ENCODE measurements at places on chromosomes 5 and 9.

GRCh38 chr5:95715799-95716461 lies 15.2 kb upstream of the RHOBTB3 start:
- no peak for DNase-seq

- DNase-seq: no peak
Observed at GRCh38 chr5:53350368-53350767, 130.1 kb upstream of the FST start.

DNA sequence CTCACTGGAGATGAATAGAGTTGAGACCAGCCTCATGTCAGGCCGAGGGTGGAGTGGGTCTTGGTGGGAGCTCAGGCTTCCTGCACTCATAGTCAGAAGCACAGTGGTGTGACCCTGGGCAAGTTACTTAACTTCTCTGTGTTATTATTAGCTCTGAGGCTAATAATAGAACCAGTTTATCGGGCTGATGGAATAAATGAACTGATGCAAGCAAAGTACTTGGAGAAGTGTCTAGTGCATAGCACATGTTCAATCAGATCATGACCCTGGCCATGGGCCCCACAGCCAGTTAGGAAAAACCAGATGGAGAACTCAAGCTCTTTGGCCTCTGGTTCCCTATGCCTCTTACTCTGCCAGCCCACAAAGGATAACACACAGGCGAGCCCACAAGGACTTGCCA lies 45.3 kb upstream of the OSMR start:
- no peak for DNase-seq

- DNase-seq: no peak
Observed at GRCh38 chr5:40396317-40396716, 283.4 kb upstream of the PTGER4 start.

DNA sequence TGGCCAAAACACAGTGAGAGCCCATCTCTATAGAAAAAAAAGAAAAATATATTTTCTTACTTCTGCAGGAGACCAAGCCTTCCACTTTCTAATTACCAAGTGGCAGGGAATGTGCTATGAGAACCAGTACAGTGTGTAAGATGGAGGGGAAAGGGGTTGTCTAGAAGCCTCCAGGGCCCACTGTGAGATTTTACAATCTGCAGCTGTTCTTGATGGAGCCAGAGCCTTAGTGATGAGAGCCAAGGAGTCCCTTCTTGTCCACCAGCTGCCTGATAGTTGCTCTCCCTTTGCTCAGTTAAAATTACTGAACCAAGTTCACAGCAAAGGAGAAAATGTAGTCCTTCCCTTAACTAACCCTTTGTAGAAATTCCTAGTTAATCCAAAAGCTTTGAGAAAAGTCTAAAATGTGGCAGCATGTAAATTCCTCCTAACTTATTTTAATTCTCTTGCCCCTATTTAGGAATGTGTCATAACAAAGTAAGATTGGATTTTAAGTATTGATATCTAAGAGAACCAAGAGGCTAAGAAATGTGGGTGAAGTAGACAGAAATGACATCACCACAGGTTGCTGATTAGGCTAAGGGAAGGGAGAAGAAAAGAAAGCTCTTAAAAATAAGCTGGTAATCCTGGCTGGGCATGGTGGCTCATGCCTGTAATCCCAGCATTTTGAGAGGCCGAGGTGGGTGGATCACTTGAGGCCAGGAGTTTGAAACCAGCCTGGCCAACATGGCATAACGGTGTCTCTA lies 19.3 kb downstream of the SRP19 start:
- no peak for DNase-seq

DNA sequence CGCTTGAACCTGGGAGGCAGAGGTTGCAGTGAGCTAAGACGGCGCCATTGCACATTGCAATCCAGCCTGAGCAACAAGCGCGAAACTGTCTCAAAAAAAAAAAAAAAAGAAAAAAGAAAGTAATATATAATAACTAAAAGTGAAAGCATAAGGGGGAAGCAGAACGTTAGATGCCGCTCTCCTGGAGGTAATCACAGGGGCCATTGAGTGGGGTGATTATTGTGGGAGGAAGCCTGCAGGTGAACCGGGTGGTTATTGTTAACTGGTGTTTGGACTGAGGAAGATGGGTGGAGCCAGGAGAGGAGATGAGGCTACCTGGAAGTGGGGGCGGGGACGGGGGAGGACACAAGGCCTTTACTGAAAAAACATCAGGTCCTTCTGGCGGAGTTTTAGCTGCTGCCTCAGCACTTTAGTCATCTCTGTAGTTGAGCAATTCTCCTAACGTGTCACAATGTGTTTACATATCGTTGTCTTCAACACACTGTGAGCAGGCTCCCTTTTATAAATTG lies 5.3 kb upstream of the TJP2 start:
- peak; percentile 83 for DNase-seq

- DNase-seq: no peak
Observed at GRCh38 chr5:6623941-6624340, 8.9 kb downstream of the NSUN2 start.

DNA sequence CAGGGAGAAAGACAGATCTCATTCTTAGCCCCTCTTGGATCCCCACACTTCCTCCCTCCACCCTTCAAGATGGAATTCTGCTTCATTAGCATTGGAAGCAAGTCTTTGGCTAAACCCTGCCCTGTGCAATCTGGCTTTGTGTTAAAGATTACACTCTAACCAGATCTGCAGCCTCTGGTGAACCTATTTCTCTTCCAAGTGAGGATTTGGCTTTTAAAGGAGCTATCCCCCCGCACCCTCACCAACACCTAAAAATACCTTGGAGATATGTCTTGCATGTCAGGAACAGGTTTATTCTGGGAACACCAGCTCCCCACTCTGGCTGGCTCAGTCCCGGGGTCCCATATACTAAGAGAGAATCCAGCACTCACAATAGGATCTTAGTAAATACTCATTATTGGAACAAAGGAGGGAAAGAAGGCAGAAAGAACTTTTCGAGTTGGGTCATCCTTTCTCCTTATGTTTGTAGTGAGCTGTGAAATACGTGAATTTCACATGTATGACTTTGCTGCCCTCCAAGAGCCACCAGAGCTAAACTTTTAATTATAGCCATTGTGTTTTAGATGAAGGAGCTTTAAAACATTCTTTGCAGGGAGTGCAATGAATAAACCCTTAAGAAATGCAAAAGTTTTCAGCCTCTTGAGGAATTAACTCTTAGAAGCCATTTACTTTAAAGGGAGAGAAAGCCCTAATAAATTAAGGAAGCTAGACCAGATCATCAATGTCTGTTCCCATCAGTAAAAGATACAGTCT lies 53.7 kb upstream of the HRH2 start:
- no peak for DNase-seq

GRCh38 chr9:124384846-124385245 lies 30.4 kb downstream of the PSMB7 start:
- no peak for DNase-seq

DNA sequence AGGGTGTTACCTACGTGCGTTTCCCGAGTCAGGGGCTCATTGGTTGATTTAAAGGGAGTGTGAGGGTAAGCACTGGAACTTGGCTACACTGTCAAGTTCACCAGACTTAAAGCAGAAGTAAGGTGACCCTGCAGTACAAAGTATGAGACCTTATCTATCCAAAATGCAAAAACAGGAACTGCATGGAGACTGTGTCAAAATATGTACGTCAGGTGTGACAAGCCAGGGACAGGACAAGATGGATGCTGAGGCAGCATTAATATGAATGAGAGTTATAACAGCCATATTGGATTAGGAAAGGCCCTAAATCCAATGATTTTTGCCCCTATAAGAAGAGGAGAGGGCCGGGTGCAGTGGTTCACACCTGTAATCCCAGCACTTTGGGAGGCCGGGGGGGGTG lies 15.4 kb upstream of the SUSD3 start:
- DNase-seq: no peak

DNA sequence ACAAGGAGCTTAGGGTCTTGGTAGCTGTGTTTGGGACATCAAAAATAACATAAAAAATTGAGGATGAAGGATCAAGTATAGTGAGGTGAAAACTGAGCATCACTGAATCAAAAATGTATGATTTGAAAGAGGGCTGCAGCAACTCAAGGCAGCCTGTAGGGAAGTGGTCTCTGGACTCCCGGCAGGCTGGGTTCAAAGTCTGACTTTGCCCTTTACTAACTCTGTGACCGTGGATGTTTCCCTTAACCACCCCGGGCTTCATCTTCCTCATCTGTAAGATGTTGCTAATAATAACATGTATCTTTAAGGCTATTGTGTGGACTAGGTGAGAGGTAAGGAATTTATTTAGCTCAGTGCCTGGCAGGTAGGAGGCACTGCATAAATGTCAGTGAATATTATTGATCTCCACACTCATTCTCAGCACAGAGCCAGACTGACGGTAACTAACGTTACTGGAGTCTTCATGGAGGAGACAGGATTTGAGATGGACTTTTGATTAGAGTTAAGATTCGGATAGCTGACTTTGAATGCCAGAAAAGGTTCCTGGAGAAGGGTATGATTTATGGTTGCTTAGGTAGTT lies 367.3 kb downstream of the NDUFS4 start:
- no peak for DNase-seq

GRCh38 chr5:114390431-114390830 lies 28.6 kb downstream of the KCNN2 start:
- DNase-seq: no peak

- no peak for DNase-seq
Observed at GRCh38 chr5:84406111-84406510, 21.4 kb upstream of the EDIL3 start.

DNA sequence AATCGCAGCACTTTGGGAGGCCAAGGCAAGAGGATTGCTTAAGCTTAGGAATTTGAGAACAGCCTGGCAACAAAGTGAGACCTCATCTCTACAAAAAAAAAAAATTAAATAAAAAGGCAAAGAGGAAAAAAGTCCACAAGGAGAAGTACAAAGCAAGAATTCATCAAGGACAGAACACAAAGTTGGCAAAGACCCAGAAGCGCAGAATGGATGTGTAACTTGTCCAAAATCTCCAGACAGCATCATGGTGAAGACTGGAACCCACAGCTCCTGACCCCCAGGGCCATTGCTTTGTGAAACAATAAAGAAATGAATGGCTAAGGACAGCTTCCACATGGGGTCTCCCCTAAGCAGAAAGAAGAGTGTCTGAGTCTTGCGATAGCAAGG lies 7.8 kb downstream of the HSD17B3 start:
- DNase-seq: no peak

GRCh38 chr9:89395931-89396710 lies 77.8 kb downstream of the SECISBP2 start:
- DNase-seq: no peak

GRCh38 chr5:78591972-78592700 lies 56.4 kb downstream of the LHFPL2 start:
- DNase-seq: no peak

GRCh38 chr5:95086927-95087815 lies 197.7 kb downstream of the MCTP1 start:
- DNase-seq: no peak

DNA sequence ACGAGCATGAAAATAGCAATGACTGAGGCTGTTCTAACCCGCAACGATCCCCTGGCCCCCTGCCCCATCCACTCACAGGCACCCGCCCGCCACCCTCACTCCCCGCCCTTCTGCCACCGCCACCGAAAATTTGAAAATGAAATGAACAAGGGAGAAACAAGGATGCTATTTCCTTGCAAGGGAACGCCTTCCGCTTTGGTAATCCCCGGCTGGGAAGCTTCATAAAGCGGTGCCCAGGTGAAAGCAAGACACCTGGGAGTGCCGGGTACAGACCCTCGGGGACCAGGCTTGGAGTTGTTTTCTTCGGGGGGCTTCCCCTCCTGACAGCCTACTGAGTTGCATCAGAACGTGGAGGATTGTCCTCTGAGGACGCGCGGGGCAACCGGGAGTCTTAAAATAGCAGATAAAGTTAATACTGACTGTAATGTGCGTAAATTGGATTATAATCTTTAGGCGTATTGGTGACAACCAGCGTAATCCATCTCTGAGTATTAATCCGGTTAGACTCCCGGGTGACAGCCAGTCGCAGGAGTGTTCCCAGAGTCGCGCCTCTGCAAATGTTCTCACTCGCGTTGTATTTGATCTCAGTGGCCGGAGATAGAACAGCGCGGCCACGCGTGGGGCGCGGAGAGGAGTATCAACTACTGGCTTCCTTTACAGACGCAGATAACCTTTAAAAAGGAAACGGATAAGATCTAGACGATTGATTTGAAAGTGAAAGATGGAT lies 885 bp upstream of the MLLT3 start:
- peak; percentile 47 for DNase-seq

GRCh38 chr9:109641372-109641659 lies 138.7 kb upstream of the PALM2AKAP2 start:
- no peak for DNase-seq

- DNase-seq: no peak
Observed at GRCh38 chr9:129612123-129612522, 8.8 kb downstream of the C9orf50 start.

GRCh38 chr5:157978061-157978460 lies 119.1 kb upstream of the CLINT1 start:
- DNase-seq: no peak

GRCh38 chr5:171907725-171908343 lies 98.6 kb downstream of the FBXW11 start:
- DNase-seq: no peak

DNA sequence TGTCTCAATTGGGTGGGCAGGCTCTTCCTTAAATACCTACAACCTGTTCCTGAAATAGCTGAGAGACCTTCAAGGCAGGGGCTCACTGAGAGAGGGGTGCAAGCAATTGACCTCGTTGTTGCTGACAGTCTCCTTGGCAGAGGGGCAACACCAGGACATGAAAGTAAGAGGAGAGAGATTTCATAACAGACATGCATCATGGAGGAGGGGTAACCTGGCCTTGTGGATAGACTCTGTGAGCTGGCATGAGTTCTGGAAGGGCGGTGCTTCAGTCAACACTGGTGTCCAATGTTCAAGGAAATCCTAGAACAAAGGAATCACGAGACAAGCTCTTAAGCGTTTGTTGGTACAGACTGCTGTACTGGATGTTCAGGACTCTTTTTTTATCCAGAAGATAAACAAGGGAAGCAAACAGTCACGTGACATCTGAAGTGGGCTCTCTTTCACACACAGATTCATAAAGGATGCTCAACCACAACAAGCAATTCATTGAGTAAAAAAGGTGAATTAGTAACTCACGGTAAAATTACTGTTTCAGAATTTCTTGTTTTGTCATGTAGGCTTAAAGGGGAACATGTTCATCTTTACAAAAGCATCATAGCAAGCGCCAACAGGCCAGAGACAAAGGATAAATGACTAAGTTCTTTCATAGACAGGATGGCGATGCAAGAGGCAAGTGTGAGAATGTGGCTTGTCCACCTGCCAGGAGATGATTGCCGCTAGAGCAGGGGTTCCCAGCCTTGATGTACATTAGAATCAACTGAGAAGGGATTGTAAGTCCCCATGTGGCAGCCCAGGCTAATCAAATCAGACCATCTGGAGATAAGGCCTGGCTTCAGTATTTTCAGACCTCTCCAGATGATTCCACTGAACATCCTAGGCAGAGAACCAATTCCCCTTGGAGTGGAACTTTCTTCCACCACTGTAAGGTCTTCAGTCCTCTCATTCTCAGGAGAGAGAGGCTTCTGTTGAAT lies 20.7 kb downstream of the ANKRA2 start:
- DNase-seq: peak; percentile 63

- no peak for DNase-seq
Observed at GRCh38 chr5:31585895-31586270, 53.0 kb upstream of the PDZD2 start.

DNA sequence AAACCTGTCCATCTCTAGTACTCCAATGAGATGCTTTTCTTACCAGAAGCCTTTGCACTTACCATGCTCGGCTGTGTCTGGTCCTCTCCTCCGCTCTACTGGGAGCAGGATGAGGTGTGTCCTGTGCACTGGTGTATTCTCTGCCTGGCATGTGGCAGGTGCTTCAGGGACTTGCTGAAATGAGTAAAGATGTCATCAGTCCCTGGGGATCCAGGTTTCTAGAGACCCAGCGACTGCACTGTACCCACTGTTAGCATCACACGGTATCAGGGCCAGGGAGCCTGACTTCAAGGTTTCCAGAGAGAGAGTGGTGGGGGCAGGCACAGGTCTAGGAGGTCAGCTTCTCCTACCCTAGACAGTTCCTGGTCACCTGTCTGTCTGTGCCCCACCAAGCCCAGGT lies 10.5 kb downstream of the PTTG1 start:
- DNase-seq: no peak

All from right lobe of liver (tissue), 6 donors.